ENCODE measurements at places on chromosomes 12 and 14.

- ATAC-seq = no peak
Observed at GRCh38 chr12:101498252-101498651, 23.1 kb downstream of the SPIC start.

GRCh38 chr12:88600272-88600671 lies 20.0 kb upstream of the KITLG start:
- no peak for ATAC-seq

- ATAC-seq = no peak
Observed at GRCh38 chr12:1919284-1919683, 832 bp upstream of the CACNA2D4 start.

GRCh38 chr12:80580254-80580653 lies 127.2 kb upstream of the MYF6 start:
- ATAC-seq = no peak

- ATAC-seq = no peak
Observed at GRCh38 chr12:50276912-50277671, 6.2 kb downstream of the LIMA1 start.

- ATAC-seq = no peak
Observed at GRCh38 chr12:104971306-104971705, 13.2 kb upstream of the SLC41A2 start.

- no peak for ATAC-seq
Observed at GRCh38 chr14:64795211-64795610, 84.5 kb downstream of the SPTB start.

- no peak for ATAC-seq
Observed at GRCh38 chr12:102095677-102096263, 24.1 kb downstream of the NUP37 start.

- ATAC-seq = peak; percentile 9
Observed at GRCh38 chr14:32259368-32260013, 56.4 kb upstream of the RNU6-8 start.

GRCh38 chr12:82124711-82125380 lies 233.3 kb downstream of the CCDC59 start:
- ATAC-seq = no peak

GRCh38 chr14:71466251-71466650 lies 466.0 kb upstream of the RGS6 start:
- no peak for ATAC-seq

GRCh38 chr12:26828280-26829073 lies 4.5 kb downstream of the ITPR2 start:
- ATAC-seq = no peak

DNA sequence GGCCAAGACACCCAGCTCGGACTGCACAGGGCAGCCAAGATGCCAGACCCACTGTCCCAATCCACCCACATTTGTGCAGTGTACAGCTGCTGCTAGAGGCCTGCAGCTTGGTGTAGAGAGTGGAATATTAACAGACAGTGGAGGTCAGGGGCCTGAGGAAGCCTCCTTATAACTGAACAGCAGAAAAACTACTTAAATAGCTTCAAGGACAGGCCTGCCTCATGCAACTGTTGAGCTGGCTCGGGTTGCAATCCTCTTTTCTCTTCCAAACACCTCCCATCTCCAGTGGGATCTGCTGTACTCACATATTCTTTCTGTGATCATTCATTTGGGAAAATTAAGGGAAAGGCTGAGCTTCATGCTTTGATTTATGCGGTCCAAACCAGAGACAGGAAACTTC lies 1043.2 kb upstream of the TMEM132C start:
- ATAC-seq = no peak

DNA sequence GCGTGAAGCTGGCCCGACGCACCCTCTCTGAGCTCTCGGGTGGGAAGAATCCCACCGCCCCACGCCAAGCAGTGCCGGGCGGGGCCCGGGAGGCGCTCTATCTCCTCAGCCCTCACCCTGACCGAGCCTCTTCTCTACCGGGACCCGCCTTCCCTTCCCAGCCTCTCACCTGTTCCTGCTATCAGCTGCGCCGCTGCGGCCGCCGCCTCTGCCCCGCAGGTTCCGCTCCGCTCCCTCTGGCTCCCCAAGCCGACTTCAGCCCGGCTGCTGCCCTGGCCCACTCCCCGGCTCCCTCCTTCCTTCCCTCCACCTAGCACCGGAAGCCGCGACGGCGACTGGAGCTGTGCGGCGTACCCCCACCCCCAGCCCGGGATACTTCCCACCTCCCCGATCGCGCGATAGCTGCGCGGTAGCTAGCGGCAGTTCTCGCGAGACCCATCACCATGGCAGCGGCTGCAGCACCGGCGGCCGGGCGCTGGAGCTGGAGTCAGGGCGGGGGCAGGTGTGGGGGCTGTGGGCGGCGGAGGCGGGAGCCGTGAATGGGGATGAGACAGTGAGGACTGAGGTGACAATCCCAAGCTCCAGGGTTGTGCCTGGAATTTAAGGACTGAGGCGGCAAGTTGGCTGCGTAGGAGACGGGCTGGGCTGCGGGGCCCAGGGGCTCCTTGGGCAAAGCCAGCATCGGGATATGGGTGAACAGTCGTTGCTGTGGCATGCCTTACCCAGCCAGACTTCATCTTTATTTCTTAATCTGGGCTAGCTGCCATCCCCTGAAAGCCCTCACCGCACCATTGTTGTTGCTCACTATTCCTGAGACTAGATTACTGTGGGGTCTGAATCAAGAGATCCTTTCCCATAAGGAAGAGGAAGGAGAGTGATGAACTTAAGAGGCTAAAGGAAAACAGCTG lies at the start of gene ARF3:
TSS of gene ARF3 (minus strand) at position 347 of the 908 bp plus-strand sequence. CDS start 16,392 bp downstream, outside the sequence.
- peak; percentile 98 for ATAC-seq

DNA sequence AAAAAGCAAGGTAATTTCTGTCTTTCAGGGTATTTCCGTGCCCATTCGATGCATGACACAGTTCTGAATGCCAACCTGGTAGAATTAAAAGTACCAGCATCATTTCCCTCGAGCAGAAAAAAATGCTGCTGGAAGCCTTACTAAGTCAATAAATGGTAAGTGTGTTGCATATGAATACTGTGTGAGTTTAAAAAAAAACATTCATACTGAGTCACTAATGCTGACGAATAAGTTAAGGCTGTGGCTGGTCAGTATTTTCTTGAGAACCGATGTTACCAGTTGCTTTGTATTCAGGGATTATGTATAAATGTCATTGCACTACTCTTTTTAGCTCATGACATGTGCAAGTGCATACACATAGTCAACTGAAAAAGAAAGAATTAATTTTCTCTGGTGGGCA lies 710.2 kb downstream of the TRHDE start:
- ATAC-seq = no peak

- peak; percentile 63 for ATAC-seq
Observed at GRCh38 chr12:3803865-3804472, 51.1 kb upstream of the CRACR2A start.

DNA sequence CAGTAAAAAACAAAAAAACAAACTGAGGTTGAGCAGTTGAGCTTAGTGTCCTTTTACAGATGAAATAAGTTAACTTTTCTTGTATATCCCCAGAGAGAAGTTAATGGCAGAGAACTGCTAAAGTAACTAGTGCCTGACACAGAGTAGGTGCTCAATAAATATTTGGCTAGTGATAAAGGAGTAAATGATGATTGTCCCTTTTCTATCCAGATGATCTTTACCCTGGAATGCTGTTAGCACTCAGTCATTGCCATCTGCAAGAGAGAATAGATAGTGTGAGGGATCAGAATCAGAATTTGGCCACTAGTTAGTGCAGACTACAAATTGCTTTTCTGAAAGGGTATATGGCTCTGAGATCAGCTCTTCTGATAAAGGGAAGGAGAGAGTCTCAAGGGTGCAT lies 21.6 kb downstream of the VEZT start:
- no peak for ATAC-seq

DNA sequence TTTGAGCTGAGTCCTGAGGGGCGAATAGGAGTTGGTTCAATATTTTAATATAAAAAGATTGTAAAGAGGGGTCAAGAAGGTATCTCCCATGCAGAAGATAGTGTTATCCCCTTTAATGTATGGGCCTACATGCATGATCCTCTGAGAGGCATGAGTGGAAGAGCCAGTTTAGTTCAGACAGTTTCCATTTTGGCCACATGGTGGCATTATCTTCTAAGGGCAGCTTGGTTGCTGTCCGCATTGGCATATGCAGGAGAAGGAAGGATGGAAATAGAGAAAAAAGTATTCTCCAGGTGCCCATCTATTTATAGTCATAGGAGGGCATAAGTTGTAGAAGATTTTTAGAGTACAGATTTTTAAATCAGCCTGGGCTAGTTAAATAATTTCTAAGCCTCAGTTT lies 5.4 kb downstream of the SAMD4A start:
- no peak for ATAC-seq

GRCh38 chr14:75549169-75549568 lies 26.9 kb downstream of the BATF start:
- peak; percentile 79 for ATAC-seq

GRCh38 chr14:79375356-79375755 lies 835.9 kb downstream of the DIO2 start:
- no peak for ATAC-seq

DNA sequence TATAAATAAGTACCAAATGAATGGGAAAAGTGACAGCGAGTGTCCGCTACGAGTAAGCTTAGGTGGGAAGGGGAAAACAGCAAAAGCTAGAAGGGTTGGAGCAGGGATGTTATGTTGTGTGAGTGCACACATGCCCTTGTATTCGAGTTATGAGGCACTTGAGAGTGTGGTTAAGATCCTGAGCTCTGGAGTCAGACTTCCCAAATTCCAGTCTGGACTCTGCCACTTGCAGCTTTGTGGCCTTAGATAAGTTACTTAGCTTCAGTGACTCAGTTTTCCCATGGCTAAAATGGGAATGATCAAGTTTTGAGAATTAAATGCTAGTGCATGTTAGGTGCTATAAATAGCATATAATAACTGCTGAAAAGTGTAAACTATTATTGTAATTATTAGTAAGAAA lies 44.9 kb downstream of the KTN1 start:
- ATAC-seq = no peak

DNA sequence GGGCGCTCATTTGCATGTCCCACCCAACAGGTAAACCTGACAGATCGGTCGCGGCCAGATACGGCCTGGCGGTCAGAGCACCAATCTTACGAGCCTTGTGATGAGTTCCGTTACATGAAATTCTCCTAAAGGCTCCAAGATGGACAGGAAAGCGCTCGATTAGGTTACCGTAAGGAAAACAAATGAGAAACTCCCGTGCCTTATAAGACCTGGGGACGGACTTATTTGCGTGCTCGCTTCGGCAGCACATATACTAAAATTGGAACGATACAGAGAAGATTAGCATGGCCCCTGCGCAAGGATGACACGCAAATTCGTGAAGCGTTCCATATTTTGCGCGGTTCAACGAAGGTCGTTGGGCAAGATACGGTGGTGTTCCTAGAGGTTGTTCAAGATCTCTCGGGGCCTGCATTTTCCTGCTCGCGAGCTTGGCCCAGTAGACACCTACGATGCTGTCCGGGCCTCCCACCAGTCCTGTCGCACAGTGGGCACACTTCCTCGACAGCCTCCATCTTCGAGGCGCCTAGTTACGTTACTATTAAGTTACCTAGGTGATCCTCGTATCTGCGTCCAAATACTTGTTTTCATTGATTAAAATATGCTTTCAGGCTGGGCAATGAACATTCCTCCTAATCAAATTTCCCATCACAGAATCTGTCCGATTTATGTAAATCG lies at the start of gene RNU6-7:
TSS of gene RNU6-7 (plus strand) at position 230 of the 675 bp plus-strand sequence.
- ATAC-seq = no peak

DNA sequence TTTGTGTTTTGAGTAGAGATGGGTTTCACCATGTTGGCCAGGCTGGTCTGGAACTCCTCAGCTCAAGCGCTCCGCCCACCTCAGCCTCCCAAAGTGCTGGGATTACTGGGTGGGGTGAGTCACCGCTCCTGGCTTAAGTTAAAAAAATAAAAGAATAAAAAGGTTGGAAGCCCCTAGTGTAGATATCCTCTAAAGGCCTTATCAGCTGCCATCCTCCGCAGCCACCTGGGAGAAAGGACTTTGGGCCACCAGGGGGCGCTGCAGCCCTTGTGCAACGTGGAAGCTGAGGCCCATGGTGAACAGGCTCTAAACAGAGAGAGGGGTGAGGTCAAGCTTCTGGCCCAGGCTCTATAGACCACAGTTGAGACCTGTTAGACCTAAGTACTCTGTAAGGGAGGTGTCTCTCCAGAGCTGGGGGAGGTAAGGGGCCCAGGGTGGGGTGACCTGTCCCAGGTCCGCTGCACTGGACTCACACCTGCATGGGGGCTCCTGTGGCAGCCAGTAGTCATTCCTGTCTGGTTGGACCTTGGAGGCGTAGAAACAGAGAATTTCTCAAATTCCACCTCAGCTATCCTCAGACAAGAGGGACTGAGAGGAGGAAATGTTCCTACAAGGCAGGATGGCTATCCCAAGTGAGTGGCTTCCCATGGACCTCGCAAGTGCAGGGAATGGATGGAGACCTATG lies 14.0 kb upstream of the RACGAP1 start:
- peak; percentile 81 for ATAC-seq

DNA sequence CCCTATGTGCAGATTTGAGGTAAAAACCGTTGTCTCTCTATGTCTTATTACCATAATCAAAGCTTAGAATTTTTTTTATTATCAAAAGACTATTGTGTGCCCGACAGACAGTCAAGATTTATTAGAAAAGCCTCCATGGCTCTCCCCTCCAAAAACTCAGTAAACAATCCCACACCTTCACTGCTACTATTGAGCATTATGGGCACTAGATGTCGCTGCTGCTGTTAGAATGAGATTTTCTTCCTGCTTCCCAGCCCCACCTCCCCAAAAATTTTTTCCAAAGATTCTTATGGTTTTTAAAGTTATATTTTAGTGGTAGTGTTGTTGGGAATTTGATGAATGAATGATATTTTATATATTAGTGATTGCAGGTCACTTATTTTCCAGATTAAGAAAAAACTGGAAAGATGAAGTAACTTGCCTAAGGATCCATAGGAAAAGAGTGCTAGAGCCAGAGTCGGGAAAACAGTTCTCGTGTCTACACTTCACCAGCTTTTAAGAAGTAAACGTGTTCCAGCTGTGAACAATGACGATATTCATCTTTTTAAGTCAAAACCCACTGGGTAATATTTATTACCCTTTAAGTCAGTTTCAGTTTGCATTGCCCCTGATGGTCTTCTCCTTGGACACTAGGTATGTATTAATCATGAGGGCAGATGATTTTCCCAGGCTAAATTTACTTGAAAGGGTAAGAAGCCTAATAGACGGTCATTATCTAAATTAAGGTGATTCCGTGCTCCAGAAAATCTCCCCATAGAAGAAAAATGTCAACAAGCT lies 12.2 kb upstream of the FOXG1 start:
- no peak for ATAC-seq

DNA sequence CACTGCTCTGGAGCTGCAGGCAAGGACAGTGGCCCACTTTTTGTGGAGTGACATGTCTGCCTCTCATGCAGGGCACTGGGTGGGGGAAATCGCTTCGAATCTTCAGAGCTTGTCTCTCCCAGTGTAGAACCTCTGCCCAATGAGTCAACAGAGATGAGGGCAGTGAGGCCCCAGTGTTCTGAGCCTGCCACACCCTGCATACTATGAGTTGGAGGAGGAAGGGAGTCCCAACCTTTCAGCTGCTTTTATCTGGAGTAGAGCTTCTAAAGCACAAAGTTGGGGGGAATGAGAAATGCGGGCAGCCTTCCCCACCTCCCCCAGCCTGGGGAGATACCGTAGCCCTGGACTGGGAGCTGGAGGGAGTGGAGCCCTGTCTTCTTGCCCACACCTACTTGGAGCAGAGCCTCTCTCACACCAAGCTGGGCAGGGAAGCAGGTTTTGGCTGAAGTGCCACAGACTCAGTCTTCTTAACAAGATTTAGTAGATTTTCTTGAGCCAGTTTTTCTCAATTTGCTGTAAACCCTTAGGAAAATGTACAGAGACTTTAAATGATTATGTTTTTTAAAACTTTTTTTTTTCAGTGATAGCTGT lies 159.1 kb downstream of the ADGRD1 start:
- no peak for ATAC-seq

- ATAC-seq = no peak
Observed at GRCh38 chr14:59310633-59311032, 122.2 kb downstream of the DAAM1 start.

GRCh38 chr12:97185567-97185966 lies 277.0 kb upstream of the RMST start:
- no peak for ATAC-seq
